ENCODE measurements at places on chromosomes 7 and 10.

GRCh38 chr10:96718304-96718990 lies 1.9 kb downstream of the PIK3AP1 start:
- DNase-seq: no peak

GRCh38 chr7:135333946-135334345 lies 100.3 kb downstream of the STRA8 start:
- no peak for DNase-seq

DNA sequence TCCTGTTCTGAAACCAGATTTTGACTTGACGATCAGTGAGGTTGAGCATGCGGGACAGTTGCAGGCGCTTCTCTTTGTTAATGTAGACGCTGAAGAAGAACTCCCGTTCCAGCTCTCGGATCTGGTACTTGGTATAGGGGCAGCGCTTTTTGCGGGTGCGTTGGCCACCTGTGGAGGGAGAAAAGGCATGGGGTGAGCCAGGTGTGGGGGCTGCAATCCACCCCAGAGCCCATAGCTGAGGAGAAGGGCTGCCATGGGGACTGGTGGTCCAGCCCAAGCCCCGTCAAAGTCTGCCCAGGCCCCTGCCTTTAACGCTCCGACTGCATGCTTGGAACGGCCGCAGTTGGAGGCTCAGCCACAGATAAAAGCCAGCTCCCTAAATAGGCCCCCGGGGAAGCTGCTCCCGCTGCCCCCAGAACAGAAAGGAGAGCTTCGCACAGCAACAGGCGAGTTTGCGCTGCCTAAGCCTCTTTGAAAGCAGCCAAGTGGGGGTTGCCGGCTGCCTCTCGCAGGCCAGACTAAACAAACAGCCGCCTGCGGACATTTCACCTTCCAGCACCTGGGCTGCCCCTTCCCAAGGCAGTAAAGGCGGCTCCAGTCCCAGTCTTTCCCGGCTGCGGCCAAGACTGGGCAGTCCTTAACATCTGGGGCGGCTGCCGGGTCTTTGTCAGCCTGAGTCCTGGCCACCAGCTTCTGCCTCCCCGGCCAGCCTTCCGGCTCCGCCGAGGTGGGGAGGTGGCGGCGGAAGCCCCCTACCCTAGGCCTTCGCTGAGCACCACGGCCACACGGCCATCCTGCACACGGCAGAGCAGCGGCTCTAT lies 2.0 kb downstream of the HOXA11 start:
- no peak for DNase-seq

- DNase-seq: no peak
These were observed 16.1 kb downstream of the CALML3 start for GRCh38 chr10:5540891-5541290.

GRCh38 chr7:156975620-156976019 lies 26.1 kb downstream of the NOM1 start:
- DNase-seq: no peak

- DNase-seq: no peak
These were observed 101.9 kb upstream of the HGF start for GRCh38 chr7:81871606-81872265.

GRCh38 chr10:60525716-60526585 lies 136.3 kb upstream of the ANK3 start:
- DNase-seq: no peak

DNA sequence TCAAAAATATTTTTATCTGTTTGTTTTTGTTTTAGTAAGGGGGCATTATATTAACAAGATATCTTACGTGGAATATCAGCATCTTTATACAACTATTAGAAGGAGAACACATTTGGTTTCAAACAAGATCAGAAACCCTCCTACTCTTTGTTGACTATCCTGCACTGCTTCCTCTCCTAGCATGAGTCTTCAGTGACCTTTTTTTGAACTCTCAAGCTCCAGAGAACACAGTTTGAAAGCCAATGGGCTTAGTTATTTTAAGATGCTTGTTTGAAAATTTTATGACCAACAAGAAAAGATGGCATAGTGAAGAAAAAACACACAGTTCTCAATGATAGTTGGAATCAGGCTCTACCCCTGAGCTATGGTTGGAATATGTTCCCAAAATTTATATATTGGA lies 37.2 kb upstream of the RTKN2 start:
- no peak for DNase-seq

- DNase-seq: no peak
These were observed 191.8 kb downstream of the TNS3 start for GRCh38 chr7:47389923-47390630.

DNA sequence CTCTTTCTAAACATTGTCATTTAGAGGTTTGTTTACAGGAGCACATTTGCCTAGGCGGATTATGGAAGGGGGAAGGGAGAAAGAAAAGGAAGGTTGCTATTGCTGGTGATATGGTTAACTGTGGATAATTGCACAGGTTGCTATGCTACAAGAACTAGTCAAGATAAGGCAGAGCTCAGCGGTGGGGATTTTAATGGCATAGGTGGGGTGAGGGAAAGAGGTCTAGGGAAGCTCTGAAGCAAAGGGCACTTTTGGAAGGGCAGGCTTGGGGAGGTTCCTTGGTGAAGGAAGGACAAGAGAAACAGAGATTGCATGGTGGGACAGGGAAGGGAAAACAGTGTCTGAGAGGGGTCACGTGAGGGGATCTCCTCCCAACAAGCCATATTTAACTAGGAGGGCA lies 19.5 kb downstream of the HYAL4 start:
- DNase-seq: no peak

GRCh38 chr7:12567015-12567414 lies 3.5 kb upstream of the SCIN start:
- no peak for DNase-seq

GRCh38 chr10:118969014-118969413 lies 60.5 kb upstream of the NANOS1 start:
- DNase-seq: no peak

DNA sequence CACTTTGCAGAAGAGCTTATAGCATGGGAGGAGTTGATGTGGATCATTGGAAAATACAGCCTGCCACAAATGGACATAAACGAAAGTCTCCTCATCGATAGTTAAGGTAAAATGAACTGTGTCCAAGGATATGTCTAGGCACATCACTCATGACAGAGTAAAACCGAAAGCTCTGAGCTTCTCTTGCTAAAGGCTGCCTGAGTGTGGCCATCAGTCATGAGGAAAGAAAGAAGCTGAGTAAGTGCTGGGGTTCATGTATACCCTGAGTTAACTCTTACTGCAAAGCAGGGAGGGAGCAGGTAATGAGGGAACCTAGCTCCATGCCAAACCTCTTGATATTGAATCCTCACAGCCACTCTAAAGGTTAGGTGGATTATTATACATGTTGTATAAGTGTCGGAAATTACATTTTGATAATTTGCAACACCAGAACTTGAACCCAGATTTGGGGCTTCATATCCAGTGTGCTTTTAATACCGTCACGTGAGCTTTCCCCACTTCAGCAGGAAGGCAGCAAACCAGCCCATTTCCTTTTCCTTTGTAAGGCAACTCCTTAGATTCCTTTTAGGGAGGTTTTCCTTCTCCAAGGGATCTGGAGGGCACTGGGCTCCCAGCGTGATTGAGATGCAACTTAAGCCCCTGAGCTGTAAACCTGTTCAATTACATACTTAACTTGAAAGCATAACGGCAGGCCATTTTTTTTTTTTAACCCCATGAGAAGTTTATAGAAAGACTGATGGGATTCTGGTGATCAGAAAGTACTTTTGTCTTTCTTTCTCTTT lies 215.0 kb downstream of the PHF14 start:
- no peak for DNase-seq

DNA sequence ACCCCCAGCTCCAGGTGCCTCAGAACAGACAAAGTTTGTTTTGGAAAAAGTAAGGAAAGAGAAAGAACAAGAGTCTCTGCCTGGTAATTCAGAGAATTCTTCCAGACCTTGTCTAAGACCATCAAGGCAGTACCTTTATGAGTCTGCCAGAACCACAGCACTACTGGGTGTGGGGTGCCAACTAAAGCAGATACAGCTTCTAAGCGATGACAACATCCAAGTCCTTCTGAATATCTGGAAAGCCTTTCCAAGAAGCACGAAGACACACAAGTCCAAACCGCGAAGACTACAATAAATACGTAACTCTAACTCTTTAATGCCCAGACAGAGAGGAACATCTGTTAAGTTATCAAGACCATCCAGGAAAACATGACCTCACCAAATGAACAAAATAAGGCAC lies 94.3 kb downstream of the SIRT1 start:
- DNase-seq: no peak

- DNase-seq: no peak
These were observed 8.5 kb downstream of the OR2A7 start for GRCh38 chr7:144256112-144256511.

DNA sequence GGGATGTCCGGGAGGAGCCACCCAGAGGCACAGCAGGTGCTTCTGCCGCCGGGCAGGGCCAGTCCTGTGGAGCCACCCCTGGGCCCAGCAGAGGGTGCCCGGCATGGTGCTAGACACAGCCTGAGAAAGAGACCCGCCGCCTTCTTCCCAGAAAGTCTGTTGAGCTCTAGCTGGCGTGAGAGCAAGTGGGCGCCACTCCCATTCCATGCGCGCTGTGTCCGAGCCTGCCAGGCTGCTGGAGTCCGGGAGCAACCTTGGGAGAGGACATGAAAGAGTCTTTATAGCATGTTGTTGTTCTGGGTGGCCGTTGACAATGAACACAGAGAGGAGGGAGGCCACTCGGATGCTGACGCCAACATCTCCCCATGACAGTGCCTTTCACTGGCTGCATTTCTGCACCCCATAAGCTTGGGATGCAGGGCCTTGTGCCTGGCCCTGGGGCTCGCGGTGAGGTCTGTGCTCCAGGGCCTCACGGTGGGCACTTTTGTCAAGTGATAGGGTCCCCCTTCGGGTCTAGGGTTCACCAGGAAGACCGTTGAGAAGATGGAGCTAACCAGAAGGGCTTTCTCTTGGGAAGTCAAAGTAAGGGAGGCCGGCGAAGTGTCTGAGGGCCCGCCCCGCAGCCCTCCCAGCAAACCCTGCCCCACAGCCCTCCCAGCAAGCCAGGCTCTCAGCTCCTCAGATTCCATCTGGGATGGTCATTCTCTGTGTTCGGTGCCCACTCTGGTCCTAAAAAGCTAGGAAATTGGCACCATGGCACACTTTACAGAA lies 47.3 kb downstream of the NKX6-2 start:
- DNase-seq: no peak

GRCh38 chr10:80078448-80079311 lies at the start of gene TMEM254:
Gene TMEM254 (plus strand): TSS chr10:80078665. CDS start chr10:80078700, 35 bp downstream.
- DNase-seq: peak; percentile 78

DNA sequence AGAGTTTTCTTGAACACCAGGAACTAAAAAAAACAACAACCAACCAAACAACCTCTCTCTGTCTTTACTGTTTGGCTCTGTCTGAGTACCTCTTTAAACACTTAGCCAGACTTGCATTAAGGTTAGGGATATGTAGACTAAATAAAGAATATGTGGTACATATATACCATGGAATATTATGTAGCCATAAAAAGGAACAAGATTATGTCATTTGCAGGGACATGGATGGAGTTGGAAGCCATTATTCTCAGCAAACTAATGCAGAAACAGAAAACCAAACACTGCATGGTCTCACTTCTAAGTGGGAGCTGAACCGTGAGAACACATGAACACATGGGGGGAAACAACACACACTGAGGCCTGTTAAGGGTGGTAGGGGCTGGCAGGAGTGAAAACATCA lies 116.0 kb upstream of the ANTXRL start:
- no peak for DNase-seq

DNA sequence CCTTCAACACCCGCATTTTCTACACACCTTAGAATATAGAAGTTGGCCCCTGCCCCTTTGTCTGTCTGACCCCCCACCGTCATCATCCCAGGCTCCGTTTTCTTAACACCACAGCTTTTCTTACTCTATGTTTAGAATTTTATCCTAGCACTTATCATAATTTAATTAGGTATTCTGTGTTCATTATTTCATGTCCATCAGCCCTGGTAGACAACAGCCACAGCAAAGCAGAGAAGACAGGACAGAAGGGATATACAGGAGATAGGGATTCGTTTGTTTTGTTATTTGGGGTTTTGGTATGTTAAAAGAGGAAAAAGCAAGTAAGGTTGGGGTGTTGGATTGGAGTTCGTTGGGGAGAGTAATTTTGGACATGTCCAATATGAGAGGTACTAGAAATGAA lies 48.8 kb downstream of the ITGA8 start:
- no peak for DNase-seq

GRCh38 chr10:22990443-22990842 lies 62.6 kb downstream of the ARMC3 start:
- no peak for DNase-seq

DNA sequence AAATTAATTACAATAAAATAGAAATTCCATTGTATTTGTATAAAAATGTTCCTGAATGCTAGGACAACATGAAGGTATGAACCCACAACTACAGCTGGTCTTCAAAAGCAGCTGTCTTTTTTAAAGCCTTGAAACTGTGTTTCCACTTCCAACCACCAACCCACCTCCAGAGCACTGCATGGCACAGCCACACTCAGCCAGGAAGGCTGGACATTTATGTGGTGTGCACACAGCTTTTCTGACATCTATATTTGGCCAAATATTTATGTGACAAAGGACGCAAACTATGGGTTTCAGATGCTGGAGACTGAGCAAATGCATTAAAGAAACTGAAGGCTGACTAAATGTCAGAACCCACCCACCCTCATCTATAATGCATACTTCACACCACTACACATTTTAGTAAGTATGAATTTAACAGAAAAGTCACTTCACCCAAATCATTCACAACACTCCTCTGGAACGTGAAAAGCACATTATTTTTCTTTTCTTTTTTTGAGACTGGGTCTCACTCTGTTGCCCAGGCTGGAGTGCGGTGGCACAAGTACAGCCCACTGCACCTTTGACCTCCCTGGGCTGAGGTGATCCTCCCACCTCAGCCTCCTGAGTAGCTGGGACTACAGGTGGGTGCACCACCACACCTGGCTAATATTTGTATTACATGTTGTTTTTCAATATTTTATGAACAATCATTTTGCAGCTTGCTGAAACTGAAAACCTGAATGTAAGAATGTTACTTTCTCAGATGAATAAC lies 27.9 kb upstream of the DAGLB start:
- DNase-seq: no peak

DNA sequence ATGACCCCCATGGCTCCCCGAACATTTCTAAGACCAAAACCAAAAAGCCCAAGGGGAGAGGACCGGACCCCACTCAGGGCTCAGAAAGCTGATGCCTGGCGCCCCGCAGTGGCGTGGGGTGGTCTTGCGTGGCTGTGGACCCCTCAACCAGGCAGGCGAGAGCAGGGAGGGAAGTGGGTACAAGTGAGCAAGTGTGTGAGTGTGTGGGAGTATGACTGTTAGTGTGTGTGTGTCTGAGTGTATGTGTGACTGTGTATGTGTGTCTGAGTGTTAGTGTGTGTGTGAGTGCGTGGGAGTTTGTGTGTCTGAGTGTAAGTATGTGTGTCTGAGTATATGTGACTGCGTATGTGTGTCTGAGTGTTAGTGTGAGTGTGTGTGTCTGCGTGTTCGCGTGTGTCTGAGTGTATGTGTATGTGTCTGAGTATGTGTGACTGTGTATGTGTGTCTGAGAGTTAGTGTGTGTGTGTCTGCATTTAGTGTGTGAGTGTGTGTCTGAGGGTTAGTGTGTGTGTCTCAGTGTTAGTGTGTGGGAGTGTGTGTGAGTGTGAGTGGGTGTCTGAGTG lies 34.0 kb upstream of the INSIG1 start:
- DNase-seq: no peak

DNA sequence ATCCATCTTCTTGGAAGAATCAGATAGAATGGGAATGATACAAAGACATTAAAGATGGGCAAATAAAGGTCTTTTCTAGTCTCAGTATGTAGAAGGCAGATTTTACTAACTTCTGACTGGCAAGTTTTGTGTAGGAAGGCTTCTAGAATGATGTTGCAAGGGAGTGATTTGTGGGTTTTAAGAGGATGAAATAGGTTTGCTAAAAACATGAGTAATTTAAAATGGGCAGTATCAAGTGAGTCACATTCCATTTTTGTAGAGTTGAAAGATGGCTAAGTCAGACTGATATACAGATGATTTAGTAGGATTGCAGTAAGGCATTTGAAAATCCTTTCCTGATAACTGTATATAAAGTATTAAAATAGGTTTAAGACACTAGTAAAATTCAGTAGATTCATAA lies 777.4 kb downstream of the SORCS1 start:
- no peak for DNase-seq
